LHCN-M2 (cell line): ENCODE measurements at places on chromosomes 7 and 10. TPM values are rescaled to one million over a fixed set of nuclear protein-coding genes. Genes with fewer than 3 reads are reported as not detected.

Gene GRM3
- total RNA-seq, result not detected in 2 replicates

Gene RPP30
- 55.0 and 56.6 TPM in 2 replicates for total RNA-seq

Gene SEMA4G
- 0.46 and 0.64 TPM in 2 replicates for total RNA-seq

Gene RASSF4
- 16.9 and 29.5 TPM in 2 replicates for total RNA-seq

Gene ZNF467
- 0.26 TPM in 1 of 2 replicates, not detected in the other for total RNA-seq

Gene BEND7
- 4.2 and 5.6 TPM in 2 replicates for total RNA-seq

Gene SPAM1
- not detected in 2 replicates for total RNA-seq

Gene OR6V1
- not detected in 2 replicates for total RNA-seq

Gene GIMAP1
- total RNA-seq, result not detected in 2 replicates
